ENCODE measurements at places on chromosomes 6 and 20. TPM values are rescaled to one million over a fixed set of nuclear protein-coding genes. Genes with fewer than 3 reads are reported as not detected.

Gene GABRR2
- total RNA-seq, result 0.14 TPM

Gene BPI
- not detected for total RNA-seq

Gene KIFC1
- total RNA-seq, result 103 TPM

- no peak for DNase-seq
These were observed 119.0 kb downstream of the EYA4 start for GRCh38 chr6:133360194-133360593.

DNA sequence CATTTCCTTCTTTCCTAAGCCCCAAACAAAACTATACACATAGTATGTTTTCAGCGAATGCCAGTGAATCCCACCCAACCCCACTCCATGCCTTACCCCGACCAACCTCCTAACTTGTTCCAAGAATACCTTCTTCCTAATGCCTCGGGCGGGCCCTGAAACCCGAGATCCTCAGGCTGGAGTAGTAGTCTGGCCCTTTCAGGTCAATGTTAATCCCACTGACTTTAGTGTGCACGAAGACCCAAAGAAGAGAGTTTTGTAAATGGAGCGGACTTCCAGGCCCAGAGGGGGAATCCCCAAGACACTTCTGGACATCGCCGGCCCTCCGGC lies 394 bp downstream of the YIPF3 start:
- DNase-seq, result no peak

DNA sequence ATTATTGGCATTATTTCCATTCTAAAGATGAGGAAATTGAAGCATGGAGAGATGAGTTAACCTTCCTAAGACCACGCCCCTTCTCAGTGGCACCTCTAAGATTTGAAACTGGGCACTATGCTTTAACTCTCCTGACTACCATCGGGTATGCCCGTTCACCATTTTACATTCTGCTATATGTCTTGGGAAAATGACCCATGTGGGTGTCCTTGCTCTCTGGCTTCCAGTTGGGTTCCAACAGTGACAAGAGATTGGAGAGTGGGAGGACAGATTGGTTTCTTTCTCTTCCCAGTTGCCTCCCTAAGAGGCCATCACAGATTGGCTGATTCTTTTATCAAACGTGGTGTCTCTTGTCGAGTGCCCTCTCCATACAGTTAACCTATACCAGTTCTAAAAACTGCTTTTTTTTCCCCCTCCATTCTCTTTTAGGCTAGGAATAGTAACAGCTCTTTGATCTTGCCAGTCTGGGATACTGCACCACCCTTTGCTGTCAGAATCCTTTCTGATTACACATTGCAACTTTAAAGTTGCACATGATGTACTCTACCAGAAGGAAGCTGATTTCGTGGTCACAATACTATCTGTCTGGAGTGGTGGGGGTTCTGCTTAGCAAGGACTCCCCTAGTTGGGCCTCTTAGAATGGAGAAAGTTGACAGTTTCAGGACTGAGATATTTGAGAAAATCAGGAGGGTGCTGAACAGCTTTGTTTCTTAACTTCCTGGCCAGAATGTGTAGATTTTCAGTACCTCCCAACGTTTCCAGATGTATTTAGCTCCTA lies 88.0 kb upstream of the ELOVL5 start:
- DNase-seq, result no peak

Gene FAM210B
- 5.8 TPM for total RNA-seq

Gene GPR6
- not detected for total RNA-seq

DNA sequence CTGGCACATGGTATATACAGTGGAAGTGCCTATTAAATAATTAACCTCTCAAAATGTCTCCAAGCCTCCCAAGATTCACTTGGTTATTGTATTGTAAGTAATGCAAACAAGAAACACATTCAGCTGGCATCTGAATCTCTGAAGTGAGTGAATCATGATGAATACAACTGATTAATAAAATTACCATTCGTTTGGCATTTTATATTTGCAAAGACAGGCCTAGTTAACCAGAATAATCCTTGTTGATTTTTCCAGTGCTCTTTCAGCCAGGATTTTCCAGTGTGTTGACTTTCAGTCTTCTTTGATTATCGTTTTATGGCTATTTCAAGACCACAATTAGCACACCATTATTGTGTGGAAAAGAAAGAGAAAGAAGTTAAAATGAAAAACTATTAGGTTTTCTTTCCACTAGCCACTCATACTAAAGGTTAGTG lies 20.3 kb downstream of the SLC22A2 start:
- DNase-seq, result no peak
